ENCODE measurements at places on chromosomes 1 and 21.

- DNase-seq = no peak
These were observed 1963.0 kb downstream of the NCAM2 start for GRCh38 chr21:22961258-22961657.

DNA sequence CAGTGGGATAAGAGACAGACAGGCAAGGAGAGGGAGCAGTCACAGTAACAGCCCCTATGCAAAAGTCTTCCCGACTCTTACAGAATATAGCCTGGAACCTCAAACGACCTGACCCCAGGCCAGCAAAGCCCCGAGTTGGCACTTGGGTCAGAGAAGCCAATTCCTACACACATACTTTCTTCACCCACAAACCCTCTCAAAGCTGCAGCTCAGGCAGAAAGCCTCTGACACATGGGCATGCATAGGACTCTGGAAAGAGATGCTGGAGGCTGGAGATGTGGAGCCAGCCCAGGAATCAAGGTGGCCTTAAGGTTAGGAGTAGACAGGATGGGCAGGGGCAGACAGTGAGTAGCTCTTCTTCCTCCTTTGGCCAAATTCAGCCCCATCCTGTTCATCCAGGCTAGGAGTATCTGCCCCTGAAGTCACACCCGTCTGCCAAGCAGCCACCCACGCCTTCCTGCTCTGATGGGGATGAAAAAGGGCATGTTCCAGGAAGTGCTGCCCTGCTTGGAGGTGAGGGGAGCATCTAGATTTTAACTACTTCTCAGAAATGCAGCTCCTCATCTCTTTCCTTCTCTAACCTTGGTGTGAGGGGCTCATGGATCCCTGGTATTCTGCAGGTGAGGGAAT lies 7.8 kb downstream of the SLC41A1 start:
- no peak for DNase-seq

DNA sequence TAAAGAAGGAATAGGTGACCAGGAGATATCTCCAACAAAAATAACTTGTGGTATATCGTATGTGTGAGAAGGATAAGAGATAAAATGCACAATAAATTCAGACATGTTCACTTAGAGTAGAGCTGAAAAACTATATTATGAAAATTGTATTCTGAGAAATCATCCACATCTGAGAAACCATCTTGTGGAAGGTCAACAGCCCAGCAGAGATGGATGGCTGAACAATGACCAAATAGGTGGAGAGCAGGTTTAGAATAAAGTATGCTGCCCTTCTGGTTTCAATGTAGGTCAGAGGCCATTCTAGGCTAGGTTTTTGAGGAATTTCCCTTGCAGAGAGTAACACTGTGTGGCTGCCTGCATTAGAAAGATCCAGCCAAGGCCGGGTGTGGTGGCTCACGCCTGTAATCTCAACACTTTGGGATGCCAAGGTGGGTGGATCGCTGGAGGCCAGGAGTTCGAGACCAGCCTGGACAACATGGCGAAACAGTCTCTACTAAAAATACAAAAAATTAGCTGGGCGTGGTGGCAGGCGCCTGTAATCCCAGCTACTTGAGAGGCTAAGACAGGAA lies 8.8 kb upstream of the UAP1 start:
- DNase-seq = no peak

- no peak for DNase-seq
These were observed 37.1 kb downstream of the NEXN start for GRCh38 chr1:77925518-77925917.

- DNase-seq = peak; percentile 82
These were observed 25.4 kb downstream of the PIGM start for GRCh38 chr1:160006312-160006940.

DNA sequence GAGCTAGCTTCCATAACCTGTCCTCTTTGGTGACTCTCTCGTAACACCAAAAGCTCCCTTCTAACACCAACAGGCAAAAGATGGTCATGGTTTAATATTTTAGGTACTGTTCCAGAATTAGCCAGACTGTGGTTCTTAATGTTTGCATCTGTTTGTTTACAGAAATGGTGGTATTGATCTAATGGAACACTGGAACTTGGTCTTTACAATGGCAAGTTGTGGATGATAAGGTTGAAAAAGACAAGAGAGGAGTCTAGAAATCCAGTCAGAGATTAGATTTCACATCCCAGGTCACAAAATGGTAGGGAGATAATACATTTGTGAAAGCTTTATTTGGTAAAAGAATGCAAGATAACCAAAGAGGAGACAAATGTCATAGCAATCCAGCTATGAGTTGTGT lies 293.1 kb downstream of the SMYD3 start:
- DNase-seq = no peak

- no peak for DNase-seq
These were observed 61.6 kb downstream of the NME7 start for GRCh38 chr1:169305948-169306347.

DNA sequence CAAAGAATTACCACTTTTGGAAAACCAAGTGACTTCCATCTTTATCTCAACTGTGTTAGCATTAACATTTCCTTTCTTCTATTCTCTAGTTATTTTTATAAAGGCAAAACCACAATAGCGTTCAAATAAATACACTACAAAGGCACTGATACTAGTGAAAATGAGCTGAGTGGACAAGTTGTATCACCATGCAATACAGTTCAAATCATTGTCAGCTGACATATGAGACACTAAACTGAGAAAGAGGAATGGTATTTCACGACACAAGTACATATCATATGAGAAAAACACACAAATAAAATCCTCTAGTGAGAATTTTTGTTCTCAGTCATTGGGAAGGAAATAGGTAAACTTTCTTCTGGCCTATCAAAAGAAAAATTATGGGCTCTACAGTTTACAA lies 26.2 kb downstream of the ENAH start:
- no peak for DNase-seq

DNA sequence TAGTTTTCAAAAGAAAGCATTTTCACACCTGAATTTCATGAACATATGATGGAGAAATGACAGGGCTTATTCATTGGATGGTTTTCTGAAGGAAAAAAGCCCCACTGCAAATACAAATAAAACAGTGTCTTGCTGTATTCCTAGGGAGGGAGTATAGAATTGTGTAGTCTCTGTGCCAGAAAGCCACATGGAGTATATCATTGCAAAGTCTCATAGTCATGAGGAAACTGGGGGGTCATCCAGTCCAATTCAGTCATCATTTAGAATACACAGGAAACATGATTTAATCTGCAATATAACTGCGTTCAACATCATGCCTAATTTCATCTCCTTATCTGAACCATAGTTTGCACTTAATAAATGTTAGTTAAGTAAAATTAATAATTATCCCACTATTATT lies 222.3 kb downstream of the NTNG1 start:
- DNase-seq = no peak

- no peak for DNase-seq
These were observed 64.0 kb upstream of the KCNK2 start for GRCh38 chr1:215018555-215018954.

DNA sequence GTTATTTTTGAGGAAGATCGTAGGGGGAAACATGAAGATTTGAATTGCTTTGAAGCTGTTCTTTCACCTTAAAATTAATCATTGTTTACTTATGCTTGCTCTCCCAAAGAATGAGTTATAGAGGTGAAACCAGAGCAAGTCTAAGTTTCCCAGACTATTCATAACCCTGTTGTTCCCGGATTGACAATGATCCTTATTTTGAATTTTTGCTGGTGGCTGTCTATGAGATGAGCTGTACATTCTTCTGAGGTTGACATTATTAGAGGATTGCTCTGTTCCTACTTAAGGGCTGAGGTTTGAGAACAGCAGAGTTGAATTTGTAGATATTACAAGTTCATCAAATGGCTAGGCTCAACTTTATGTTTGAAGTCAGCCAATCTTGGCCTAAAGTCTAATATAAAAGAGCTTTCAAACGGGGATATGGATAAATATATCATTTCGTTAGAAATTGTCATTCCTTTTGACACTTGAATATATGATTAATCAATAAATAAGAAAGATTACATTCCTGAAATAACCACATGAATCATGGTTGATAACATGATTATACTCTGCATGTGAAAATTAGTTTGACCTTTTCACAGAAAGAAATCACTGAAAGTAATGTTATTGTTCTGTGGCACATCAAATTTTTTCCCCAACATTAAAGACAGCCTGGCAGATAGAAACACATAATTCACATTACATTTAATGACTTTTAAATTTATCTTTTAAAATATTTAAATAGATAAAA lies 19.1 kb upstream of the PDE4B start:
- DNase-seq = no peak

DNA sequence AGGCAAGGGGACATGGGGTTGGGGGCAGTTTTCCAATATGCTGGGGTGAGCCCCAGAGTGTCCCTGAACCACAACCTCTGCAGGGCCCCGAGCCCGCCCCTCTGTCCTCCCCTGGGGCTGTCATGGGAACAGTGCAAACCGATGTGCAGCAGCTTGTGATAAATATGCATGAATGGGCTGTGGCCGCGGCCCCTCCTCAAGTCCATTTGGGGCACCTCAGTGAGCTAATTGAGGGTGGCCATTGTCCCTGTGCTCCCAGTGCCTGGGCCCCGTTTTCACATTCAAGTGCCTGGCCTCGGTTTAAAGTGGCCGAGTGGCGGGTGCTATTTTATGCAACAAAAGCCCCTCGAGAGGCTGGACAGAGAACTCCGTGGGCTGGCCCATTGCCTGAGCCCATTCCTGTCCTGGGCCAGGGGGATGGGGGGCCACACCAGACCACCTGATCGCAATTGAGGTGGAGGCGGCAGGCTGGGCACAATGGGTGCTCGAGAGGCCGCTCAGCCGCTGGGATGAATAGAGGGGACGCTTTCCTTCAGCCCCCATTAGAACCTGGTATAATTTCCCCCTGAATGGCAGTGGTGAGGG lies 193.7 kb downstream of the FOXD2 start:
- DNase-seq = no peak

GRCh38 chr1:114089502-114090138 lies 64.0 kb downstream of the SYT6 start:
- DNase-seq = no peak

GRCh38 chr1:181496759-181497158 lies 13.4 kb downstream of the CACNA1E start:
- no peak for DNase-seq

GRCh38 chr1:67040405-67040804 lies 13.5 kb downstream of the SLC35D1 start:
- no peak for DNase-seq

DNA sequence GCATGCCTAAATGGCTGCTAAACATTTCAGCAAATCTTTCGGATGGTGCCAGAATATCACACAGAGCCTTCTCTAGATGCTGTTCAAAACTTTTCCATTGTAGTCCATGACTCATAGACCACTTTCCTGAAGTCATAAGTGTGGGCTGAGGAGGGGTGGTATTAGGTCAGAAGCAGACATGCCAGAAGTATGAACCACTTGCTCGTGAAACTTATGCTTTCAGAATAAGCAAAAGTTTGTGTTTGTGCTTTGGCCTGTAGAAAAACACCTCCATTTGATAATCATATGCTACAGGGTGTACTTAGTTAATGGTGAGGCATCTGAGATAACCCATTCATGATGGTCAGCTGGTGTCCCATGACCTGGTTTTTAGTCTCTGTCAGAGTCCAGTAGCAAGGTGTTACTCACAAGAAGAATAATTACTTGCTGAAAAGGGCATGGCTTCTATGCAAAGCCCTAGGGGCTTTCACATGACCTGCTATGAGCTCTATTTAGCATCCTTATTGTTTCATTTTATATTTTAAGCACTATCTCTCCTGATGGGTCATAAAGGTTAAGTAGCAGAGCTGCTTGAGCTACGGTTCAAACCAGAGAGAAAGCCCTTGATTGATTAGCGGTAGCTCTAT lies 183.1 kb upstream of the IVNS1ABP start:
- no peak for DNase-seq

DNA sequence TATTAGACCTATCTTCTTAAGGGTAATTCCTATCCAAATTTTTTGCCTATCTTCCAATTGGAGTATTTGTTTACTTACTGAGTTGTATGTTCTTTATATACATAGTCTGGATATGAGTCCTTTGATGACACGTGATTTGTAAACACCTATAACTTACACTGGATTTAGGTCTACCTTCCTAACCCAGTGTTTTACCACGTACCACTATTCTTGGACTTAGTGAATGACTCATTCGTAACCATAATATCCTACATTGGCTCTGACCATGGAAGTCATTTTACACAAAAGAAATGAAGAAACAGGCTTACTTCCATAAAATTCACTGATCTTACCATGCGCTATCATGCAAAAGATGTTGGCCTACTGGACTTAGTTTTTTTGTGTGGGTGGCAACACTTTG lies 23.9 kb upstream of the ZZZ3 start:
- no peak for DNase-seq

- DNase-seq = no peak
These were observed 14.4 kb downstream of the RRP1 start for GRCh38 chr21:43803558-43804300.

- no peak for DNase-seq
These were observed 1.5 kb upstream of the PPP1R15B start for GRCh38 chr1:204413170-204413535.

DNA sequence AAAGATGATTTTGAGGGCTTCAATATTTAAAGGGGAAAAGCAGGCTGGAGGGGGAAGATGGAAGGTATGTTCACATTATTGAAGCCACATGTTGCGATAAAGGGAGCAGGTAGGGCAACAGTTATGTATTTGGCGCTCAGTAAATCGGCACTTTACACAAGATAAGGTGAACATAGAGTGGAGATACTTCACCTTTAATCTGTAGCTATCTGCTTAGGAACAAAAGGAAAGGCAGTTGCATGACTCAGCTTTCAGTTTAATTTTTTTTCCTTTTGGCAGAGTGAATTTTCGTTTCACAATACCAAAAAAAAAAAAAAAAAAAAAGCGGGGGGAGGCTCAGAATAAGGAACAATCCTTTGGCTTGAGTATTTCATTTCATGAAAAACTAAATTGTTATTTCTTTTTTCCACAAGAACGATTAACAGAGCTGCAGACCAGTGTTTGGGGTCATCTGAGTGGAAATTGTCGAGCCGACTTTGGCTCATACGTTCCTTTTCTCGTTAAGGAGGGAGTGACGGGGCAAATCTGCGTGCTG lies 1.1 kb upstream of the COQ8A start:
- peak; percentile 78 for DNase-seq

DNA sequence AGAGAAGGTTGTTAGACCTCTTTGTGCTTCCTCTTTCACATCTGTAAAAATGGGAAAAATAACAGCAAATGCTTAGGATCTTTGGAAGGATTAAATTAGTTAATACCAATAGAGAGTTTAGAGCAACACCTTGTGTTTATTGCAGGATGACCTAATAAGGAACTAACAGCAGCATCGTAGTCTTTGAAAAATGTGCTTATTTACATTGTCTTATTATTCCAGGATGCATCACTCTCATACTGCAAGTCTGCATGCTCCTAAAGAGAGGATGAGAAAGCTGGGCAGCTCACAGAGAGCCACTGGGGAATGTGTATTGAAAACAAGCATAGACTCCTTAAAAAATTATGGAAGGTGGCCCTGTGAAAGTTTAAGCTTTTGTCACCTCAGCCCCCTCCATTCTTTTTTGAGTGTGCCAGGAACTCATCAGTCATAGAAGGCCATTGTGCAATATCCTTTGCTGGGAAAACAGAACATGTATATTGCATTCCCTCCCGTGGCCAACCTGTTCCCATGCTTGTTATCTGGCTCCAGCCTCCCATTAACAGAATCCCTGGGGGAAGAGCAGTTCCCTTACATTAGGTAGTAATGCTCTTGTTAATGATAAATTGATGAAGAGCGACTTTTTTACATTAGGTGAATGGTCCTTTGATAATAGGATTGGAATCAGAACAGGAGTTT lies 180.7 kb downstream of the ZNF326 start:
- no peak for DNase-seq

Measured in small intestine (tissue), 16 donors.